Activated CD4-positive, alpha-beta T cell treated with anti-CD3 and anti-CD28 coated beads, Interleukin-2, amount 10 ng/mL, durations not matched to agents 7 days and 5 days (primary cell): ENCODE measurements at places on chromosomes 3 and 15. TPM values are rescaled to one million over a fixed set of nuclear protein-coding genes. Genes with fewer than 3 reads are reported as not detected.

- no peak for DNase-seq
Observed at GRCh38 chr15:85913461-85913860, 118.7 kb upstream of the KLHL25 start.

DNA sequence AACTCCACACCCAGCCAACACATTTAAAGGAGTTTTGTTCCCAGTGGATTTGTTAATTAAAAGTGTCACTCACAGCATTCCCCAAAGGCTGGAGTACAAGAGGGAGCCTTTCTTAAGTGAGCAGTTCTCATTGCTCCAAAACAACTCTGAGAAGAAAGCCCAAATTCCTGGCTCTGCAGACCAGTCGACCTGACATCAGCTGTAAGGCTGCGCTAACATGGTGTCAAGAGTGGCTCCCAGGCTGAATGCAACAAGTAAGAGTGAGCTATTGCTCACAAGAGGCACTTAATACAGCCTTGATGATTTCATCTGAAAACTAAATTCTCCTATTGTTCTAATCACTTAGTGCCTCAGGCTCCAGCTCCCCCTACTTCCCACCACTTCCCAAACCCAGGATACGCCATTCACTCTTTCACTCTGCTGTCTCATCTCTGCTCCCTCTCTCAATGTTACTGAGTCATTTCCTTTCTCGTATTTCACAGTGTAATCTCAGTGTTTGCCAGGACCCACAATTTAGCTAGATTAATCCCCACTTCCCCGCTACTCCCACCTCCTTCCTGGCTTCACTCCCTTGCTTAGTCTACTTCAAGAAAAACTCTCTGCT, 81.8 kb downstream of the WWTR1 start:
- DNase-seq: no peak

- peak; percentile 85 for DNase-seq
Observed at GRCh38 chr3:141796081-141796888, 33.1 kb downstream of the GRK7 start.

The HAPLN3 gene
- total RNA-seq: 86.1 TPM
